ENCODE measurements at places on chromosomes 6 and 20.

- DNase-seq: no peak
Observed at GRCh38 chr6:71031912-71032311, 75.1 kb upstream of the B3GAT2 start.

GRCh38 chr6:4397307-4397706 lies 261.9 kb upstream of the ECI2 start:
- DNase-seq: peak; percentile 64

GRCh38 chr20:49646126-49646525 lies 67.6 kb downstream of the B4GALT5 start:
- no peak for DNase-seq

- peak; percentile 52 for DNase-seq
Observed at GRCh38 chr6:52362443-52363227, 684 bp downstream of the PAQR8 start.

DNA sequence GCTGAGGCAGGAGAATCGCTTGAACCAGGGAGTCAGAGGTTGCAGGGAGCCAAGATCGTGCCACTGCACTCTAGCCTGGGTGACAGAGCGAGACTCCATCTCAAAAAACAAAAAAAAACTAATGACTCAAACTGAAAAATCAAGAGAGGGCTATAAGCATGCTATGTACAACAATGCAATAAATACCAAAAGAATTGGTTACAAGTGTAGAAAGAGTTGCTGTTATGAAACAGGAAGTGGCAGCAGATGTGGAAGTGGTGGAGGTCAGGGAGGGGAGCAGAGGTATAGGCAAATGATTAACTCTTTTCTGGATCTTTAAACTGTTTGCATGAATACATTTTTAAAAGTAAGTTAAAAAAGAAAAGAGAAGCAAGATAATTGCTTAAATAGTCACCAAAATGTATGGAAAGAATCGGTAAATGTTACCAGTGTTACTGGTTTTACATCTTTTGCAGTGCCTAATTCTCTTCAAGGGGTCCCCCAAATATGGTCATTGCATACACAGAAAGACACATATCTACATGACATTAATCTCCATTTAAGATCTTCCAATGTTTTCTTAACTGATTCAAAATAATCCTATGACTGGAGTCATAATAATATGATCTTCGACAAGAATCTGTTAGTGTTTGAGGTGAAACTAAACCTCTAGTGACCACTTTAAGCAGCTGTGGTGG lies 15.0 kb downstream of the CALHM6 start:
- no peak for DNase-seq

DNA sequence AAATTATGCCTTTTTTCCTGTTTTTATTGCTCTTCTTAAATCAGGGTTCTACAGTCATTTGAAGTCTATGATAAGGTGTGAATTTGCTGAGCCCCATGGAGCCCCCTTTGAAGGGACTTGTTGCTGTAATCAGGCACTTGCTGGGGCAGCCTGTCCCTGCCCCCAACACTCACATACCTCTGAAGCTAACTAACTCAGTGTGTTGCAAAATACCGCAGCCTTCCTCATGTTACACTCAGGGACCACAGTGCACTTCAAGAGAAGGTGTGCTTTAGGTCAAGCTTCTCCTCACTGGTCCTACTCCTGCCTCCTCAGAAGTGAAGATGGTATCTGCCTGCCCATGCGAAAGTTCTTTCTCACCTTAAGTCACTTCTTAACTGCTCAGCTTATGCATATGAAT lies 66.1 kb upstream of the GLP1R start:
- no peak for DNase-seq

- no peak for DNase-seq
Observed at GRCh38 chr20:11808841-11809240, 108.9 kb upstream of the BTBD3 start.

Data from Right ventricle myocardium superior (tissue), 1 donor.